Suprapubic skin (tissue), 4 donors: ENCODE measurements at places on chromosomes 16 and 17.

GRCh38 chr16:72911971-72912370, 136.0 kb downstream of the ZFHX3 start:
- DNase-seq, result no peak

- DNase-seq, result no peak
Measured at GRCh38 chr17:74646231-74646630, 22.7 kb upstream of the CD300E start.

GRCh38 chr16:26700250-26700649, 366.5 kb upstream of the C16orf82 start:
- DNase-seq, result no peak

GRCh38 chr16:84180519-84181140, 6.2 kb downstream of the TAF1C start:
- DNase-seq, result no peak

- DNase-seq, result no peak
Measured at GRCh38 chr17:3167574-3167973, 29.7 kb upstream of the OR1A2 start.

GRCh38 chr16:3235856-3236669, 1.1 kb upstream of the ZNF200 start:
- no peak for DNase-seq

GRCh38 chr17:27669136-27669535, 38.1 kb downstream of the LGALS9 start:
- no peak for DNase-seq

DNA sequence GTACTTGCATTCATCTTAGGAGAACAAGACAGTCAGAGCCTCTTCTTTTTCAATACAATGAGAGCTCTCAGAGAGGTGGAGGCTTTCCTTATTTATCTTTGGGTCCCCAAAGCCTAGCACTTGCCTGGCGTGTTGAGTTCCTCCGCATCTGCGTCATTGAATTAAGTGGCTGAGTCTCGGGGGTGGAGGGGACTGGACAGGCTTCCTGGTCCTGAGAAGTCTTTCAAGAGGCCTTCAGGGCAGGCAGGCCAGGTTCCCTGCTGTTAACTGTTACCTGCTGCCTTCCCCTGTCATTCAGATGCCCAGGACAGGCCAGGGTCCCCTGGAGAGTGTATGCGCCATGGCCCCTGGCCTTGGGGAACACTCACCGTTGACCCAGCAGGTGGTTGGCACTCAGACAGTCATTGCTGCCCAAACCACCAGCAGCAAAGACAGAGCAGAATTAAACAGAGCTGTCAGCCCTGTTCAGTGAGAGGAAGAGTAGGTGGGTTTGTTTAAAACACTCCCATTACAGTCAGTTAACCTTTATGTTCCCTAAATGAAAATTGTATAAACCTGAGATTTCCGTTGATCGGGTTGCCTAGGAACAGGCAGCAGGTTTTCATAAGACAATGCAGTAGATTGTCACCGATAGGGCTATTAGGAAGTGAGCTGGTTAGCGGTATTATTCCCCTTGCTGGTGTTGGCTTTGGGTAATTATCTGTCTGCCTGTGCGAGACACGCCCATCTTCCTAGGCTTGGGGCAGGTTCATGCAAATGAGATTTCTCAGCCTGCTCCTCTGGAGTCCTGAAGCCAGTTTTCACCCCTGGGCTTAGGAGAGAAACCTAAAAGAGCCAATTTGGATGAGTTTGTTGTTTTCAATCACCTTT, 132.7 kb downstream of the CCDC182 start:
- no peak for DNase-seq

- no peak for DNase-seq
Measured at GRCh38 chr17:60525328-60525684, 736 bp downstream of the APPBP2 start.

DNA sequence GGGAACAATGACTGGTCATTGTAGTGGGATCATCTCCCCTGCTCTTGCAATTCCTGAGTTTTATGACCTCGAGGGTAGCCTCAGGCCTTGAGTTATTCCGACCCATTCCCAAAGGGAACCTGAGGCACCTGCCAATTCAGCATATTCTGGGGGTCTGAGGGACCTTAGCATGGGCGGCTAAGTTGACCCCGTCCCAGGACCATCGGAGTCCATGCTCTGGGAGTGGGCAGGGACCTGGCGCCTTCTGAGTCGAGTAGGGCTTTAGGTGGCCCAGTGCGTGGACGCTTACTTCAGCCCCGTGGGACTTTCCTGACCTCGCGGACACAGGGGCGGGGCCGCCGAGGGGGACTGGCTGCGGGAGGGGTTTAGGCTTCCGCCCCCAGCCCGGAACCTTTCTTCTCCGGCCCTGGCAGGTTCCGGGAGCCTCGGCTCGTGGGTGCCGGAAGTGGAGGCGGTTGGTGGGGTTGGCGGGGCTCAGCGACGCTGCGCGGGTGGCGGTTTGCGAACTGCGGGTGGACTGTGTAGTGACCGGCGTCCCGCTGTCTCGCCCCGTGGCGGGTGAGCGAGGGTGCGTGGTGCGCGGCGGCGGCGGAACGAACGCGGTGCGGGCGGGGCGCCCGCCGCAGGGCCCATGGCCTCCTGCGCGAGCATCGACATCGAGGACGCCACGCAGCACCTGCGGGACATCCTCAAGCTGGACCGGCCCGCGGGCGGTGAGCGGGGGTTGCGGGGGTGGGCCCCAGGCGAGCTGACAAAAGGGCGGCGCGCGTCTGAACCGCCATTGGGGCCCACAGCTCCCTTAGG, at the start of gene EDC4:
EDC4 (plus strand) TSS at position 422 of the 804 bp plus-strand sequence; CDS start at position 632, 210 bp downstream.
- DNase-seq, result peak; percentile 93

- peak; percentile 84 for DNase-seq
Measured at GRCh38 chr17:78645421-78646295, 68.5 kb upstream of the DNAH17 start.

DNA sequence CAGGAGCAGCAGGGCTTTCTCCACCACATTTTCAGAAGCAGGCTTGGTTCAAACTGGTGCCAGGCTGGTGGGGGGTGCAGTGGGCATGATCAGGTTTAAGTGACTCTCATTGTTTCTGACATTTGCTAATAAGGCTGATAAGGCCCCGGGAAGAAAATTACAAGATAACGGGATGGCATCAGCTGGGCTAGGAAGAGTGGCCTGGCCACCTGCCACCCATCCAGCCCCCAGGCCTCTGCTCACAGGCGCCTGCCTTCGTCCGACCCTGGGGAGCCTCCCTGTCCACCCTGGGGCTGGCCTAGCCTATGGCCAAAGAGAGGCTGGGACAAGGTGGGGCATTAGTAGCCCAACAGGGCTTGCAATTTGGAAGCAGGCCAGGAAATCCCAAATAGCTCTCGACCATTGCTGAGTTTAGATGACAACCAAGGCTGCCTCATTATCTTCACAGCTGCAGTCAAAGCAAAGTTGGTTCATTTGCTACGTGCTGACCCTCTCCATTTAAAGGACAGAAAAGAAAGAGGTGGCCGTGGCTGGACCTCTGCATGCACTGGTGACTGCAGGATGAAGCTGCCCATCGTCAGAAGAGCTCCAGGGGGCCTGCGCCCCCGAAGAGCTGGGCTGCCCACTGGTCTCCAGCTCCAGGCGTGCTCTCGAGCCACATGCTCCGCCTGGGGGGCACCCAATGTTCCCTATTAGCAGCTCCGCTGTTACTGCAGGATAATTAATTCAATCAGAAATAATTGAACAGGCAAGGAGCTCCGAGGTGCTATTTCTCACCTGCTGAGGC, 44.9 kb downstream of the PEMT start:
- DNase-seq, result no peak

GRCh38 chr17:30299000-30299399, 7.3 kb upstream of the BLMH start:
- DNase-seq, result no peak

DNA sequence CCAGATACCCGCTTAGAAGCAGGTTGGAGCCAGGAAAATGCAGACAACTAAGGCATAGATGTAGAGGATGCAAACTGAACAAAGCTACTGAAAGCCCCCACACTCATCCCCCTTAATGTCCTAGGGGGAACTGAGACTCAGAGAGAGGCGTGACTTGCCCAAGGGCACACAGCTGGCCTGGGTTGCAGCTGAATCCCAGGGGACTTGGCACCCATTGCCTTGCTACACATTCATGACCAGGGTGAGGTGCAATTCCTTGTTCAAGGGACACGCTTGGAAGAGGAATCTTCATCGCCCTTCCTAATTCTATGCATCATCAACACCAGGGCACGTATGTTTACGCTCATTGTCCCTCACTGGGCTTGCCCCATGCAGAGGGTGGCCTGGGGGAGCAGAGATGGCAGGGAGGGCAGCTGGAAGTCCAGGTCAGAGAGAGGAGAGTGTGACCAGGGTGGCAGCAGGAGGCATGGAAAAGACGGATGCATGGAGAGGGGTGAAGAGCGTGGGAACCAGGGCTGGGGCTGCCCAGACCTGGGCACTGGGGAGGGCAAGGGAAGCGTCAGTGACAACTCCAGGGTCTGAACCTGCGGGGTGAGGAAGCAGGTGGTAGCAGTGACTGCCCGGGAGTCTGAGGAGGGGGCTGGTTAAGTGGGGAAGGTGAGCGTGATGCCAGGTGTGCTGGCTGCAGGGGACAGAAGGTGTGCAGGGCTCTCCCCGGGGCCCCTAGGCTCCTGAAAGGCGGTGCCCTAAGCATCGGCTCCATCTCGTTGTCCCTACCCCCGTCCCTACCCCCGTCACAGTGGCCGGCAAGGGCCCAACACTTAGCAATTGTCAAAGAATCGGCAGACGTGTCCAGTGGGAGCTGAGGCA, 267.1 kb upstream of the TNRC6C start:
- DNase-seq, result no peak

GRCh38 chr17:79073706-79074088, 927 bp upstream of the ENGASE start:
- no peak for DNase-seq
